ENCODE measurements at places on chromosomes 13 and 19.

DNA sequence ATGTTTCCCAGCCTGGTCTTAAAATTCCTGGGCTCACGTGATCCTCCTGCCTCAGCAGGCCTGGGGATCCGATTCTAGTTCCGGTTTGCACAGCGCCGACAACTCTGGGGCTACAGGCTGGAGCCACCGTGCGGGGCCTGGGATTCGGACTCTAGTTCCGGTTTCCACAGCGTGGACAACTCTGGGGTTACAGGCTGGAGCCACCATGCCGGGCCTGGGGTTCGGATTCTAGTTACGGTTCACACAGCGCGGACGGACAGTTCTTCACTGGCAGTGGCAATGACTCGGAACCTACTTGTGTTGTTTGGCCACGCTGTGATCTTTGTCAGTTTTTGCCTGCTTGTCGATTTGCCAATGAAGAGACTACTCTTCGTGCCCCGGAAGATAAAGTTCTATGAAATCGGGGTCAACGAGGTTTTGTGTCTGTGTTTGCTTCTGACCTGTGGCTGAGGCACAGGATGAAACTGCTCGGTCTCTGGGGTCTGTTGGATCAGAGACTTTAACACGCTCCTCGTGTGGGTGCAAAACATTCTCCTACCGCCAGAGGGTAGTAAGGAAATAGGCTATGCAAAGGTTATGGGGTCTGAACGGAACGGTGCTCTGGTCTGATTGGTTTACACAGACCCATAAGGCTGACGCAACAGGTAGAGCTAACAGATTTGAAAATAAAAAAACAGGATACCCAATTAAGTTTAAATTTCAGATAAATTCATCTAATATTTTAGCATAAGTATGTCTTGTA is 12.1 kb upstream of the ZSCAN1 start:
- DNase-seq, result peak; percentile 92

DNA sequence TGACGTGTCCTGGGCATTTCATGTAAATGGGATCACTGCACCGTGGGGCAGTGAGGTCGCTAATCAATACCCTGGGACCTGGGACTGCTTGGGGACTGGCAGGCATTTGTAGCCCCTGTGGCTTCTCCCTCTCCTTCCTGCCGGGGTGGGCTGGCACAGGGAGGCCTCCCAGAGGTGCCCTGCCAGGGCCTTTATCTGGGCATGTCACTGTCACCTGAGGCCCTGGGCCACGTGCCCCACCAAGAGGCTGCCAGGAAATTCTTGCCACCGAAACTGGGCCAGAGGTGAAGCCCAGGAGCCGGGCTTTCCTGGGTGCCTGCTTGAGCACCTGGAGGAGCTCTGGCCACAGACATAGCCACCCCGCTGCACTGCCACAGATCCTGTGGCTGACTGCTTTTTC is 1.8 kb upstream of the NMRK2 start:
- no peak for DNase-seq

DNA sequence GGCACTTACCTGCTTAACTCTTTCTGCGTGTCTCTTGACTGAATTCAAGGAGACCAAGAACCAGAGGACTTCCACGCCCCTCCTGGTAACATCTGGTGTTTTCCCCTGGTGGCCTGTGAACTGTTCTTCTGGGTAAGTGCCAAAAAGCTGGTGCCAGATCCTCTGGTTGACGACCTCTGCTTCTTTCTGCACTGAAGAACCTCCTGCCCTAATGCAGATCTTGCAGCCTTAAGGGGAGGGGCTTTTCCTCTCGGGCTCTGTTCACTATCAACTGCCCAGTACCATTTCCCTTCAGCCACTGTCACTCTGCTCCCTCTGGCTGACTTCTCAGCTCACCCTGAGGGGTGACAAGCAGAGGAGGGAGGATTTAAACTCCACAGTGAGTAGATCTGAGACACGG is 6.1 kb upstream of the ERVV-1 start:
- DNase-seq, result no peak

DNA sequence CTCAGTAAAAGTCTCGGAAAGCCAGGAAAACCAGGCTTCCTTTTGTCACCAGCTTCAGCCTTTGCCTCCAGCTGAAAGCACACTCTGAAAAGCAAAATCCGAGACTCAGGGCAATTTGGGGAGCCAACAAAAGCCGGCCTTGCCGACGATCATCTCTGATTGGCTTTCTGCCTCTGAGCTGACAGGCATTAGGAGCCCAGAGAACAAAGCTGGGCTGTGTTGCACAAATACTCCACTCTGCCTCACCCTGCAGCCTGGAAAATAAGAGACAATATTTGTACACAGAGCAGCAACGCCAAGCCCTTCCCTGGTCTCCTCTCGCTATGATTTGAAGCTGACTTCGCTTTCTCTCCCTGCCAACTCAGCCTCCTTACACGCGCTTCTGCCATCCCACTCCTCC is 46.9 kb downstream of the CACNA1A start:
- peak; percentile 75 for DNase-seq

DNA sequence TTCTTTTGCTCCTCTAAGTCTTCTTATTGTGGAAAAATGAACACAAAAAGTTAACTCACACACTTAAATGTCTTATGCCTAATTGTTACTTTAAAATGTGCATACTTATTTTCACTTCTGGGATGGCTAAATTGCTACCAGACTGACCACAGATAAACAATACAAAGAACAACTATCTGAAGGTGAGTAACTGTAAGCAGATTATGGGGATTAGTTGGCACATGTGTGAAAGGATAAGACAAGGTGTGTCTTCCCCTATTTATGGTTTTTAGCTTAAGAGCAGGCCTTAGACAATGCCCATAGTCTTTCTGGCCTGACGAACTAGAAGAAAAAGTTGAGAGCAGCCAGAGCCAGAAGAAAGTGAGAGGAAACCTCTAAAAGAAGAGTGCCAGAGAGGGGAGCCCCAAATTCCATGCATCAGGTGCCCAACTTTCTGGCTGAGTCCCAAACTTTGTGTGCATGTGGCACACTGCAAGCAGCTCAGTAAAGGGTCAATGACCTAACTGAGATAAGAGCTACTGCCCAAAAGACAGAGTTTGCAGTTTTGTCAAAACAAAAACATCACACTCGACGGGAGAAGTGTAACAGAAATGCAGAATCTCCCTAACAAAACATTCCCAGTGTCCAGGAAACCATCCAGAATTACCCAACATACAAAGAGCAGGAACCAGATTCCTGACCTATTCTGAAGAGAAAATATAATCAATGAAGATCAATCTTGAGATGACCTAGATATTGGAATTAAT is 375.4 kb downstream of the KCNRG start:
- DNase-seq, result no peak

DNA sequence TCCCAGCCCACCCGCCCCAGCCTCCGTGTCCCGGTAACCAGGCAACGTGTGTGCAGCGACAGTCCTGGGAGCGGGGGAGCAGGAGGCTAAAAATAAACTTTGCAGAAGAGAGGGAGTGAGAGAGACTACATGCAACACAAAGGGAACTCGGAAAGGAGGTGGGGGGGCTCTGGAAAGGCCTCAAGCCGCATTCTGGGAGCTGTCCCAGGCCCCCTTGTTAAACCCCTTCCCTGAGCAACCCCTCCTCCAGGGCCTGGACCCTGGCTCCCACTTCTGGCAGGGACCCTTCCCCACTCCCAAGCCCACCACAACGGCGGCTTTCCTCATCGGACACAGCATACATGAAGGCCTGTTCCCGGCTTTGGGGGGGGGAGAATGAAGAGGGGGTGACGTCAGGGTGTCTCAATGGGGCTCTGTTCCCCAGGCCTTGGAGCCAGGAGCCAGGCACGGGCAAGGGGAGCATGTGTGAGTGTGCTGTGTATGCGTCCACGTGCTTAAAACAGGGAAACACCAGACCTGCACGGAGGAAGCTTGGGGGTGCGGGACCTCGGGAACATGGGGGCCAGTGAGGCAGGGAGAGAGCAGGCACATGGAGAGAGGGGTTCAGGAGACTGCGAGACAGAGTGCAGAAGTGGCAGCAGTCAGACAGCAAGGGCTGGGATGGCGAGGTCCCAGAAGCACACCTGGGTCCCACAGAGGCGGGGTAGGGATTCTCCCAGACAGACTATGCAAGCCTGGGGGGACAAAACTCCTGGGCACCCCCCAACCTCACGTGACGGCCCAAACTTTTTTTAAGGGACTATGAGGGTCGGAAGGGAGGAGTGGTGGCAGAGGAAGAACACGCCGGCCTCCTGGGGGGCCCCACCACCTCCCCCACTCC is 2.3 kb downstream of the ERF start:
- DNase-seq, result peak; percentile 75

GRCh38 chr19:46892252-46893179 is 31.7 kb downstream of the ARHGAP35 start:
- no peak for DNase-seq

DNA sequence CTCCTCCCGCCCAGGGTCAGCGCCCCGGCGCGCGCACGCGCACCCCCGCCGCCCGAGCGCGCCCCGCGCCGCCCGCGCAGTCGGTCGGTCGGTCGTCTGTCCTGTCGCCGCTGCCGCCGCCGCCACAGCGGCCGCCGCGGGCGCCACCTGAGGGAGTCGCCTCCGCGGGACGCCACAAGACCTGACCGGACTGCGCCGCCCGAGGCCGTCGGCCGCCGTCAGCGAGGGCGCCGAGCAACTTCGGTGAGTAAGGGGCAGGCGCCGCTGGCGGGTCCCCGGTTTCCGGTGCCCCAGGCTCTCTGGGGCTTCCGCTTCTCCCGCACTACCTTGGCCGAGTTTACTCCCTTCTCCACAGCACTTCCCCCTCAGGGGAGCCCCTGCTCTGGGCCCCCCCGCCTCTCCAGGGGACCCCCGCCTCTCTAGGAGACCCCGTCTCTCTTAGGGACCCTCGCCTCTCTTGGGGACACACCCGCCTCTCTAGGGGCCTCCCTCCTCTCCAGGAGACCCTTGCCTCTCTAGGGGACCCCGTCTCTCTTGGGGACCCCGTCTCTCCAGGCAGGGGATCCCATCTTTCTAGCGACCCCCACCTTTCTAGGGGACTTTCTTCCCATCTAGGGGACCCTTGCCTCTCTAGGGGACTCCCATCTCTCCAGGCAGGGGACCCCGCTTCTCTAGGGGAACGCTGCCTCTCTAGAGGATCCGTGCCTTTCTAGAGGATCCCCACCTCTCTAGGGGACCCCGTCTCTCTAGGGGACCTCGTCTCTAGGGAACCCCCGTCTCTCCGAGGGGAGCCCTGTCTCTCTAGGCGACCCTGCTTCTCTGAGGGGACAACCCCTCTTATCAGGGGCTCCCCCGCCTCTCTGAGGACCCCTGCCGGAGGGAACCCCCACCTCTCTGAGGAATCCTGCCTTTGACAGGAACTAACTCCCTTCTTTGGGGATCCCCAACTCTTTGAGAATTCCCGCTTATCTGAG is 19.3 kb upstream of the GATAD2A start:
- no peak for DNase-seq

DNA sequence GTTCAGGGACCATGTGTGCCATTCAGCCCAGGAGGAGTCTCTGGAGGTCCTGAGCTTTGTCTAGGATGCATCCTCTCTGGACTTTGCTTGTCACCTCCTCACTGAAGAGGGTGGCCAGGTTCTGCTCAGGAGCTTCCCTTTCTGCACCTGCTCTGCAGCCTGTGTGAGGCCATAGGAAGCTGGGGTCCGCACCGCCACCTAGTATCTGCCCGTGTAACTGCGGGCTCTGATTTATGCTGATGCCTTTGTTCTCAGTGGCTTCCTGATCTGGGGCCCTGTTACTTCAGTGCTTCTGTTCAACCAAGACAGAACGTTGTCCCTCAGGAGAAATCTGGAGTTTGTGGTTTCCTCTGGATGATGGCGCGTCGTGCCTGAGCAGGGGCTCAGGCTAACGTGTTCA is 15.5 kb downstream of the ZNF610 start:
- no peak for DNase-seq

GRCh38 chr19:3821156-3821555 is 35.0 kb upstream of the MATK start:
- peak; percentile 19 for DNase-seq

DNA sequence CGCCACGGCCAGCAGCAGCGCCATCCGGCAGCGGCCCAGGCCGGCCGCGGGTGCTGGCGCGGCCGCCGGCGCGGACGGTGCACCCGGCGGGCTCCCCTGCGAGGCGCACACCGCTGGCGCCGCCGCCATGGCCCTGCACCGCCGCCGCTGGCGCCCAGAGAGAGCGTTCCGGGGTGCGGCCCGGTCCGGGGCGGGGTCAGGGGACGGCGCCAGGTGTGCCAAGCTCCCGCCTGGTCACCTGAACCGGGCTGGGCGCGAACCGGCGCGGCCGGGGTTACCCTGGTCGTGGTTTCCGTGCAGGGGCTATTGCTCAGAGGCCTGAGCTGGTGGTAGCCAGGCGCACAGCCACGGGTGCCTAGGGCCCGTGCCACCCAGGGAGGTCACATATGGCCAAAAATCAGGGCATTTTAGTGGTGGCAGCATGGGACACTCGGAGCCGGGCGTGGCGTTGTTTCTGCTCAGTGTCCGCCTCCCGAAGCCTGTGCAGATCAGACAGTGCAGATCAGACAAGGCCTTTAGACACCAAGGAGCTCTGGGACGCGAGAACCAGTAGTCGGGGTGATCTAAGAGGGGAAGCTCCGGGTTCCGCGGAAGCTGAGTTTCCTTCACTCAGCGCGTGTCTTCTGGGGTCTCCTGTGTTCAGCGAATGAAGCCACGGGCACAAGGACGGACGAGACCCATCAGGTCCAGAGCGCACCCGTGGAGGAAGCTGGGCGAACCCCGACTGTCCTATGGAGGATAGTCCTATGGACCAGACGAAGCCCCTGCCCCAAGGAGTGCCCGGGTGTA is at the start of gene TMEM238:
Gene TMEM238 (minus strand): TSS at position 162 of the 789 bp plus-strand sequence. CDS start 33 bp downstream, at position 129.
- DNase-seq, result peak; percentile 28

- DNase-seq, result no peak
Observed at GRCh38 chr19:55041627-55042343, 3.7 kb upstream of the GP6 start.

- no peak for DNase-seq
Observed at GRCh38 chr13:98206946-98207345, 29.9 kb upstream of the RNF113B start.

DNA sequence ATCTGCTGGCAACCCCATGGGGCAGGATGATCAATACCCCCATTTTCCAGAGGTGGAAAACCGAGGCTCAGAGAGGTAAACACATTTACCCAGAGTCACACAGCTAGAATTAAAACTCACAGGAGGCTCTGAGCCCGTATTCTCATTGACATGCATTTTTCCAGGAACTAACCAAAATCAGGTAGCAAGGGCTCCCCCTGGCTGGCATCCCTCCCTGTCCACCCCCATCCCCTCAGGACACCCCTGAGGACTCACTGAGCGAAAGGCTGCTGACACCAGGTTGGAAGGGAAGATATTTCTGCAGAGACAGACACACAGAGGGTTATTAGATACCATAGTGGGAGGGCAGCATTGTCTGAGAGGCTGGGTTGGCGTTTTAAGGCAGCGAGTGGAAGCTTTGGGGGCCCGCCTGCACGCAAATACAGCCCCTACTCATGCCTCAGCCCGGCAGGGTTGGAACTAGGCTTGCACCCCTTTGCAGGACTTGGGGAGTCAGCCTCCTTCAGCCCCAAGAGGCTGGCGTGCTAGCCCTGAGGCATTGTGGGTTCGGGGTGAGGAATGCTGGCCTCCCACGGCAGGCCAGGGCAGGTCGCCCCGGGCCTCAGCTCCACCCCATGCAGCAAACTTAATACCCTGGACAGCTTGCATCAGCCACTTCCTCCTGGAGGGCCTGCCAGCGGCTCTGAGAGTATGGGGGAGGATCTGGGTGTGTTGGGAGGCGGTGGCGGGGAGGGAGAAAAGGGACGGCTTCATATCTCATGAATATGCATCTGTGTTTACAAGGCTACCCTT is 3.9 kb downstream of the SLC1A5 start:
- DNase-seq, result no peak

Measured in cerebellum (tissue), 4 donors.